CD8-positive, alpha-beta memory T cell (primary cell): ENCODE measurements at places on chromosomes 2 and 18.

DNA sequence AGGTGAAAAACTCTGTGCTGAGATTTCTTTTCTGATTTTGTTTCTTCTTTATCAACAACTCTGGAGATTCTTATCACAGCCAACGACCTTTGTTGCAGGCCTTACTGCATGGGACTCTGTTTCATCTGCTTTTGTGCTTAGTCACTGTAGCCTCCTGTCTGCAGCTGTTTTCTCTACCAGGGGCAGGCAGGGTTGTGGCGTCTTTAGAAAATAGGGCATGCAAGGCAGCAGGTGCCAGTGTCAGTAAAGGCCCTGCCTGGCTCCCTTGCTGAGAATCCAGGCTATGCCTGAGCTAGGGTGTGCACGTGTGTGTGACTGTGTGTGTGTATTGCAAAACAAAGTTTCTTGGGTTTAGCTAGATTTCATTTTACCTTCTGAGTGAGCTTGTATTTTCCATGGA is 14.6 kb upstream of the SLC9A2 start:
- no peak overlapping the region for H3K4me3 ChIP-seq
- no peaks in the 10 kb centered on the region for H3K27me3 ChIP-seq
- H3K27ac ChIP-seq, result no peak overlapping the region

- DNase-seq, result no peak
- peaks cover 7% of the 10 kb centered on the region for H3K4me1 ChIP-seq
- H3K27me3 ChIP-seq, result no peaks in the 10 kb centered on the region
- no peak overlapping the region for H3K4me3 ChIP-seq
- no peaks in the 10 kb centered on the region for H3K36me3 ChIP-seq
These were observed 145.7 kb upstream of the KLF7 start for GRCh38 chr2:207311316-207312005.

GRCh38 chr2:68653034-68653433 is 9.7 kb downstream of the PROKR1 start:
- no peak for DNase-seq
- H3K27me3 ChIP-seq, result peaks cover 3% of the 10 kb centered on the region
- H3K36me3 ChIP-seq, result no peaks in the 10 kb centered on the region
- H3K4me3 ChIP-seq, result no peak overlapping the region
- H3K4me1 ChIP-seq, result peaks cover 11% of the 10 kb centered on the region

- H3K36me3 ChIP-seq, result no peaks in the 10 kb centered on the region
- no peak for DNase-seq
- no peaks in the 10 kb centered on the region for H3K4me1 ChIP-seq
- no peak overlapping the region for H3K27ac ChIP-seq
- H3K27me3 ChIP-seq, result no peaks in the 10 kb centered on the region
These were observed 24.7 kb upstream of the KCNG2 start for GRCh38 chr18:79772865-79773696.

- no peaks in the 10 kb centered on the region for H3K36me3 ChIP-seq
- no peak overlapping the region for H3K4me3 ChIP-seq
- no peak for DNase-seq
- no peaks in the 10 kb centered on the region for H3K27me3 ChIP-seq
These were observed 35.9 kb upstream of the SCN9A start for GRCh38 chr2:166411473-166412230.

DNA sequence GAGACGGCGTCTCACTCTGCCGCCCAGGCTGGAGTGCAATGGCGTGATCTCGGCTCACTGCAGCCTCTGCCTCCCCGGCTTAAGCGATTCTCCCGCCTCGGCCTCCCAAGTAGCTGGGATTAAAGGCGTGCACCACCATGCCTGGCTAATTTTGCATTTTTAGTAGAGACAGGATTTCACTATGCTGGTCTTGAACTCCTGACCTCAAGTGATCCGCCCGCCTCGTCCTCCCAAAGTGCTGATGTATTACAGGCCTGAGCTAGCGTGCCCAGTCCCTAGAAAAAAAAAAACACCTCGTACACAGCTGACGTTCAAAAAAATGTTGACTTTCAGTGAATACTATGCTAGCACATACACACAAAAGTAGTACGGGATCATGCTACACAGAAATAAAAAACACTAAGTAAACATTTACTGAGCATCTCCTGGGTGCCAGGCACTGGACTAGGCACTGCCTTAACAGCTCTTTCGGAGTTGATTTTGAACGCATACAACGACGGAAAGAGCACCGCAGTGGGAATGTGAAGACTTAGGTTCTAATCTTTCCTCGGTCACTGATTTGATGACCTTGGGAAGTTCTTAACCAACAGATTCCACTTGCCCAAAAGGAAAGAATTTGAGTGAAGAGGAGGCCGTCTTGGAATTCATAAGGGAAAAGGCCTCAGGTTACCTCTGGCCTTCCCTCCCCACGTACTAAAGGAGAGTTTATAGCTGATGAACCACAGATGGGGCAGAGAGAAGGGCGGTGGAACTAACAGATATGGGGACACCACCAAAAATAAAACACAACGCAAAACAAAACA is 1.1 kb downstream of the DNAJC27 start:
- H3K4me3 ChIP-seq, result peak overlapping the region; percentile 64
- H3K36me3 ChIP-seq, result no peaks in the 10 kb centered on the region
- H3K4me1 ChIP-seq, result peaks cover 13% of the 10 kb centered on the region
- DNase-seq, result no peak
- H3K27me3 ChIP-seq, result no peaks in the 10 kb centered on the region

DNA sequence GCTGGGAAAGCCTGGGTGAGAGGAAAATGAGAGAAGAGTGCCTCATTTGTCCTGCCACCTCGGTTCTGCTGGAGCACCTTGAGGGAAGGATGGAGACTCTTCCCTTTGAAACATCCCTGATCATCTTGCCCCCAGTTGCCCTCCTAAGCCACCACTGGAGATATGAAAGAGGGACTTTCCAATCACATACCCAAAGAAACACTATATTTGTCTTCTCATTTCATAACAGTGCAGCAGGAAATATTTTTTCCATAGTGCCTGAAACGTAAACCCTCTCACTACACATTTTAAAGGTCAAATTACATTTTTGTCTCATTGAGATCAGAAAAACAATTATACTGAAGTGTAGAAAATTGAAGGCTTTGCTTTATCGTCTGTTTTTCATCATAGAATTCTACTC is 63.3 kb downstream of the KCTD18 start:
- DNase-seq, result no peak
- no peak overlapping the region for H3K4me3 ChIP-seq
- H3K36me3 ChIP-seq, result no peaks in the 10 kb centered on the region

- no peak for DNase-seq
- no peaks in the 10 kb centered on the region for H3K27me3 ChIP-seq
- no peak overlapping the region for H3K4me3 ChIP-seq
- no peaks in the 10 kb centered on the region for H3K36me3 ChIP-seq
- no peak overlapping the region for H3K27ac ChIP-seq
- no peaks in the 10 kb centered on the region for H3K4me1 ChIP-seq
These were observed 13.2 kb downstream of the ZNF804A start for GRCh38 chr2:184611361-184612085.

DNA sequence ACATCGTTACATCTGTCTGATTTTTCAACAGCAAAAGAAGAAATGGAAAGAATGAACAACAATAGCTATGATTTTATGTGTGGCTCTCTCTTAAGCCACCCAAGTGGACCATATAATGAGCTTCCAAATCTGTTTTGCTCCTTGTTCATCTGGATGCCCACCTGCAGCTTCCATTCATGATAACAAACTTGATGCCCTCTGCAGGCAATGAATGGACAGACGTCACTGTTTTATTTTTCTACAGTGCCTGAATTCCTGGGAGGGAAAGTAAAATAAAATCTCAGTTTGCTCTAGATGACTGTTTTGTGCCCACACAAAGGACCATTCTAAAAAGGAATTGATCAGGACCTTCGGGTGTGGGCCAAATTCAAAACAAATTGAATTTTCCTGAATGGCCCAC is 5.0 kb downstream of the MREG start:
- H3K4me1 ChIP-seq, result peaks cover 31% of the 10 kb centered on the region
- no peaks in the 10 kb centered on the region for H3K36me3 ChIP-seq
- no peak for DNase-seq
- H3K4me3 ChIP-seq, result no peak overlapping the region
- no peak overlapping the region for H3K27ac ChIP-seq

DNA sequence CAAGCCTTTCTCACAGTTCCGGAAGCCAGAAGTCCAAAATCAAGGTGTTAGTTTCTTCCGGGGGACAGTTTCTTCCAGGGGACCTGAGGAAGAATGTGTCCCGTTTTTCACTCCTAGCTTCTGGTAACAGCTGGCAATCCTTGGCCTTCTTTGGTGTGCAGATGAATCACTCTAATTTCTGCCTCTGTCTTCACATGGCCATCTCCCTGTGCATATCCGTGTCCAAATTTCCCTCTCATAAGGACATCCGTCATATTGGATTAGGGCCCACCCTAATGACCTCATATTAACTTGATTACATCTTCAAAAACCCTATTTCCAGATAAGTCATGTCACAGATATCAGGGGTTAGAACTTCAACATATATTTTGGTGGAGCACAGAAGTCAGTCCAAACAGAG is 141.4 kb downstream of the ZEB2 start:
- no peaks in the 10 kb centered on the region for H3K27me3 ChIP-seq
- no peak overlapping the region for H3K27ac ChIP-seq
- no peak overlapping the region for H3K4me3 ChIP-seq
- H3K4me1 ChIP-seq, result peaks cover 14% of the 10 kb centered on the region
- DNase-seq, result no peak
- H3K36me3 ChIP-seq, result no peaks in the 10 kb centered on the region

DNA sequence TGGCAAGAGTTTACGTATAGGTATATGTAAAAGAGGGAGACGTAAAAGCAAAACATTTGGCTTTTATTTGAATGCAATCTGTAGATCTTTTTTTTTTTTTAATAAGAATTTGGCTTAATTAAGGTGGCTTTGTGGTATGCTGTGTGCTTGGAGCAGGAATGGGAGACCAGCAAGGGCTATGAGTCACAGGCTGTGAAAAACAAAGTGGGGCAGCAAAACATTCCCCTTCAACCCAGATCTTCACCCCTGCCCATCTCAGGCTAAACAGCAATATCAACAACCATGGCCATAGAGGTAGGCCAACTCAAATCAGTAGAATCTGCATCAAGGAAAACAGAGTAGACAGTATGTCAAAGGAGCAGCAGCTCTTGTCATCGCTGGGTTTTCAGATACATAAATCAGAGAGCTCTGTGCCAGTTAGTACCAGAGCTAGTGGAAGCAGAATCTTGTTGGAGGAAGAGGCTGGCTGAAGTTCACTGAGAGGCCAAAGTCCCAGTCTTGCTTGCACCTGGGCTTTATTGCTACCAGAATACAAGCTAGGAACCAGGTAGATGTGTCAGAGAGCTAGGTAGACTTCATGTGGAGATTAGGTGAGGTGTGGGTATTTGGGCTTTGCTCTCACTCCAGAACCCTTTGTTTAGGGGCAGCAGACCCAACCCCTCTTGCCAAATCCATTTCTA is 191.5 kb upstream of the FANCL start:
- peaks cover 2% of the 10 kb centered on the region for H3K27me3 ChIP-seq
- no peak for DNase-seq
- H3K4me1 ChIP-seq, result no peaks in the 10 kb centered on the region
- H3K36me3 ChIP-seq, result no peaks in the 10 kb centered on the region
- no peak overlapping the region for H3K27ac ChIP-seq
- no peak overlapping the region for H3K4me3 ChIP-seq

- H3K27ac ChIP-seq, result no peak overlapping the region
- DNase-seq, result no peak
- H3K36me3 ChIP-seq, result no peaks in the 10 kb centered on the region
- no peaks in the 10 kb centered on the region for H3K27me3 ChIP-seq
These were observed 127.4 kb downstream of the RTTN start for GRCh38 chr18:70078106-70078505.

GRCh38 chr2:42844901-42845821 is 52.8 kb upstream of the HAAO start:
- no peak overlapping the region for H3K4me3 ChIP-seq
- no peaks in the 10 kb centered on the region for H3K27me3 ChIP-seq
- H3K36me3 ChIP-seq, result no peaks in the 10 kb centered on the region
- H3K4me1 ChIP-seq, result no peaks in the 10 kb centered on the region

DNA sequence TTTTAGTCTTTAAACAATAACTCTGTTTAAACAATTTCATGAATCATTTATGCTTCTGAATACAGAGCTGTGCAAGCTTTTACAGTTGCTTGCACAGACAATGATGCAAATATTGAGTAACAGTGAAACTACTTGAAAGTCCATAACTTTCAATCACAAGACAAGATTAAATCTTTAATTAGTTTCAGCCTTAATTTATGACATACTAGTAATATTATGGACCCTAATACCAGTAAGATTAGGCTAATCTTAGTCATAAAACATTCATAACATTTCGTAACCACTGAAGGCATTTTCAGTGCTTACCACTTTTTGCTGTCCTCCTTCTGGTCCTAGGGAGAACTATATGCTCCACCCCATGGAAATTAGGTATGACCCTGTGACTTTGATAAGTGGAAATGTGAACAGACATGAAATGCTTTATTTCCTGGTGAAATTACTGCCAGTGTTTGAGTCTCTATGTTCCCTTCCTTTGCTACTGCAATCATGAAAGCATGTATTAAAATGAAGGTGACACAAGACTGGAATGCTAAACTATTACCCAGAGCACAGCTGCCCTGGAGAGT is 1.8 kb upstream of the COBLL1 start:
- no peaks in the 10 kb centered on the region for H3K4me1 ChIP-seq
- H3K4me3 ChIP-seq, result no peak overlapping the region
- no peak overlapping the region for H3K27ac ChIP-seq
- H3K36me3 ChIP-seq, result no peaks in the 10 kb centered on the region
- no peak for DNase-seq

GRCh38 chr18:45519411-45520280 is 95.6 kb upstream of the SLC14A2 start:
- H3K27ac ChIP-seq, result no peak overlapping the region
- no peak overlapping the region for H3K4me3 ChIP-seq
- H3K27me3 ChIP-seq, result no peaks in the 10 kb centered on the region
- H3K36me3 ChIP-seq, result no peaks in the 10 kb centered on the region
- no peaks in the 10 kb centered on the region for H3K4me1 ChIP-seq

GRCh38 chr2:38508311-38509039 is 94.3 kb downstream of the HNRNPLL start:
- no peaks in the 10 kb centered on the region for H3K27me3 ChIP-seq
- no peaks in the 10 kb centered on the region for H3K4me1 ChIP-seq
- no peak overlapping the region for H3K27ac ChIP-seq
- no peaks in the 10 kb centered on the region for H3K36me3 ChIP-seq
- no peak overlapping the region for H3K4me3 ChIP-seq

- DNase-seq, result no peak
- no peaks in the 10 kb centered on the region for H3K27me3 ChIP-seq
- H3K27ac ChIP-seq, result no peak overlapping the region
- H3K4me1 ChIP-seq, result no peaks in the 10 kb centered on the region
These were observed 678.5 kb downstream of the ARHGAP15 start for GRCh38 chr2:143807671-143808070.
